SHP77 (cell line): ENCODE measurements at places on chromosomes 7 and 10.

GRCh38 chr10:554182-554848 is 135.2 kb downstream of the DIP2C start:
- DNase-seq = no peak

- DNase-seq = peak; percentile 52
These were observed 32.1 kb upstream of the CHST15 start for GRCh38 chr10:124125305-124126116.

DNA sequence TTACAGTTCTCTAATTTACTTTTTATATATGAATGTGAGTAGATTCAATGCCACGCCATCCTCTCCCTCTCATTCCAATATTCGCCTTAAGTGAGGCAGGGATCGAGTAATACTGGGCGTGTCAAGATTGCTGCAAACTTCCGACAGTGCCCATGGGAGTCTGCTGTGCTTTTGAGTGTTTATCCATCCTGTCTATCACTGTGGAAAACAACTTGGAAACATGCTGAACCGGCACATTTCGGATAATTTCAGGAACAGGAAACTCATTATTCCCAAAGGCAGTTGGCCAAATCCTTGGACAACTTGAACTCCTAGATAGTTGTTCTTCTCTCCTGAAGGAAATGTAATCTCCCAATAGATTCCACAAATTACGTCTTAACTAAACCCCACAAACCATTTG is 28.5 kb downstream of the PIP4K2A start:
- DNase-seq = no peak

DNA sequence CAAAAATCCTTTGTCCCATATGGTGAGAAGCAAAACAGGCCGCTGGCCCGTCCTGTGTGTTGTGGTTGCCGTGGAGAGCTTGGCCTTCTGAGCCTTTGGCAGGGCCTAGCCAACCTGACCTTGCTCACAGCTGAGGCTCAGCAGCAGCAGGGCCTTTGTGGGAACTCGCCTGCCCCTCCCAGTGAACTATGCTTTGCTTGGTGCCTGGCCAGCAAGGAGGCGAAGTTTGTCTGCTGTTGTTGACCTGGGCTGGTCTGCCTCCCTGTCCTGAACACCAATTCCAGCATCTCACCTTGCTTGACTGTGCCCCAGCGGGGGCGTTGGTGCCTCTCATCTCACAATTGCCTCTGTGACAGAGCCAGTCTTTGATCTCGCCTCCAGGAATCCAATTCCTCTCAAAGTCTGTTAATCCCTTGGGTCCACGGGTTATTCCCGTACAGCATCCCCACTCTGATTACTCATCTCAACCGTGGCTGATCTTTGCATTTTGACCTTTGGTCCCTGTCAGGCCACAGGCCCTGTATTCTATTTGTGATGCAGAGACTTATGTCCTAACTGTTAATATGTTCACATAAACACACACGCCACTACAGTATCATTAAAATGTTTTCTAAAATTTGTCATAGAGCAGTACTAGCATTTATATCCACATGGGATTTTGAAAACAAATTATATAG is 22.6 kb downstream of the EPDR1 start:
- DNase-seq = no peak

DNA sequence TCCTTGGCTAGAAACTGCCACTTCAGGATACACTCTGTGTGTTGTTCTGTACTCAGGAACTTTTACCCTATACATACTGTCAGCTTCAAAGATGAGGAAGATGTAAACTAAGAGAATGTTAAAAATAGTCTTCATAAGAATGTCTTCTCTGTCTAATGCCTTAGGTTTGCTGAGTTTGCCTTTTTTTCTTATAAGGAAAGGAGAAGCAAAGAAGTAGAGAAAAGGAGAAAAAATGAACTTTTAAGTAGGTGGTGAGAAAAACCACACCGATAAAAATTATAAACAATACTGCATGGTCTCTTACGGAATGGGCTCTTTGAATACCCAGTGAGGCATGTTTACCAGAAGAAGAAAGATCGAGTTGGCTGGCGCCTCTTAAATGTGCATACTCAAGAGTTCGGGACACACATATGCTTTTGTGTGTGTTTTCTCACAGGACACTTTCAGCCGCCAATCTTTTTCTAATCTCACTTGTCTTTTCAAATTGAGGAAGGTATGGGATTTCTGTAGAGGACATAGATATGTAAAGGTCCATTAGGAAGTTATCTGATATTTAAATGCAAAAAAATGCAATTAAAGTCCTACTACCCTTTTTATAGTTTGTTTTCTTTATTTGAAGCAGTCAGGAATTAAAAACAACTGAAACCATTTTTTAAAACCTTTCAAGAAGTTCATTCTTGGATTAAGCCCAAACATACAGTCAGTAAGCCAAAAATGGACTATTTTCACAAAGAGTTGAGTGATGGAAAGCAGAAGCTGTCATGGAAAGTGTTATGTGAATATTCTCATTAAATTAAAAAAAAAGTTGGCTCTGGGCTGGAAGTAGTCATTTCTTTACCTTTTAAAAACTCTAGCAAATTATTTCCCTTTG is 100.6 kb upstream of the MDFIC start:
- DNase-seq = no peak

DNA sequence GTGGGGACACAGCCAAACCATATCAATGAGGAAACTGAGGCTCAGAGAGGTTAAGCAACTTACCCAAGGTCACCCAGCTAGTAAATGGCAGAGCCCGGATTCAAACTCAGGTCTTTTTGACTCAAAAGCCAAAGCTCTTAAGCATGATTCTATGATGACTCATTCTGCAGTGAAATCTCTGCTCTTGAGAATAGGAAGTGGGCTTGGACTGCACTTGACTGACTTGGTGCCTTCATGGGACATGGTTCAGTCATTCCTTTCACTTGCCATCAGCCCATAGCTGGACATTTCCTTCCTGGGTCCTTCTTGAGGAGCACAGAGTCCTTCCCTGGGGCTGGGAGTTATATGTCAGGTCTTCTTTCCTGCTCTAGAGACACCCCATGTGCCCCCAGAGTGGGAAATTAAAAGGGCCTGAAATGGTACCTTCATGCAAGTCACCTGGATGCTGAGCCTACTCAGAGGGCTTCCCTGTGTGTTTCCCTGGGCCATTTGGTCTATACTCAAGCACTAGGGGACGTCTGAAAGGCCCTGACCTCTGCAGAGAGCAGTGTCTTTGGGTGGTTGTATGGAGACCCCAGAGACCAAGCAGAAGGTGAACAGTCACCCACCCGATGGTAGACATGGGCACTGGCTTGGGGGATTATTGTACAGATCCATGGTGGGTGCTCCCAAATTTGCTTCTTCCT is 62.4 kb upstream of the SDK1 start:
- no peak for DNase-seq

DNA sequence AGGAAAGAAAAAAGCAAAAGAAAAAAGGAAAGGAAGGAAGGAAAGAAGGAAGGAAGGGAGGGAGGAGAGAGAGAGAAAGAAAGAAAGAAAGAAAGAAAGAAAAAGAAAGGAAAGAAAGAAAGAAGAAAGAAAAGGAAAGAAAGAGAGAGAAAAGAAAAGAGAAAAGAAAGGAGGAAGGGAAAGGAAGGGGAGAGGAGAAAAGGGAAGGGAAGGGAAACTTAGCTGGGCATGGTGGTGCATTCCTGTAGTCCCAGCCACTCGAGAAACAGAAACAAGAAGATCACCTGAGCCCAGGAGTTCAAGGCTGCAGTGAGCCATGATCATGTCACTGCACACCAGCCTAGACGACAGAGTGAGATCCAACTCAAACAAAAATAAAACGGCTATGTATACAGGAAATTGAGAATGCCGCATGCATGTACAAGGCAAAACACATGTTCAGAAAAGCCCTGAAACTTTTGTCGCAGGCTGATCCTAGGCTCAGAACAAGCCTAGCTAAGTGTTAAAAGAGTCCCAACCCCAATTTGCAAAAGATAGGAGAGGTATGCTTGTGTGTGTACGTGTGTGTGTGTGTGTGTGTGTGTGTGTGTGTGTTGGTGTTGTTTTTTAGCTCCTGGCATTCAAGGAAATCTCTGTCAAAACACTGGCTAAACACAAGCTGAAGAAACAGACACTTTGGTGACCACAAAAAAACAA is 6.6 kb upstream of the NPC1L1 start:
- no peak for DNase-seq

GRCh38 chr10:79107736-79108264 is 39.0 kb downstream of the ZMIZ1 start:
- DNase-seq = no peak

GRCh38 chr7:114083166-114084001 is 164.6 kb upstream of the PPP1R3A start:
- no peak for DNase-seq

DNA sequence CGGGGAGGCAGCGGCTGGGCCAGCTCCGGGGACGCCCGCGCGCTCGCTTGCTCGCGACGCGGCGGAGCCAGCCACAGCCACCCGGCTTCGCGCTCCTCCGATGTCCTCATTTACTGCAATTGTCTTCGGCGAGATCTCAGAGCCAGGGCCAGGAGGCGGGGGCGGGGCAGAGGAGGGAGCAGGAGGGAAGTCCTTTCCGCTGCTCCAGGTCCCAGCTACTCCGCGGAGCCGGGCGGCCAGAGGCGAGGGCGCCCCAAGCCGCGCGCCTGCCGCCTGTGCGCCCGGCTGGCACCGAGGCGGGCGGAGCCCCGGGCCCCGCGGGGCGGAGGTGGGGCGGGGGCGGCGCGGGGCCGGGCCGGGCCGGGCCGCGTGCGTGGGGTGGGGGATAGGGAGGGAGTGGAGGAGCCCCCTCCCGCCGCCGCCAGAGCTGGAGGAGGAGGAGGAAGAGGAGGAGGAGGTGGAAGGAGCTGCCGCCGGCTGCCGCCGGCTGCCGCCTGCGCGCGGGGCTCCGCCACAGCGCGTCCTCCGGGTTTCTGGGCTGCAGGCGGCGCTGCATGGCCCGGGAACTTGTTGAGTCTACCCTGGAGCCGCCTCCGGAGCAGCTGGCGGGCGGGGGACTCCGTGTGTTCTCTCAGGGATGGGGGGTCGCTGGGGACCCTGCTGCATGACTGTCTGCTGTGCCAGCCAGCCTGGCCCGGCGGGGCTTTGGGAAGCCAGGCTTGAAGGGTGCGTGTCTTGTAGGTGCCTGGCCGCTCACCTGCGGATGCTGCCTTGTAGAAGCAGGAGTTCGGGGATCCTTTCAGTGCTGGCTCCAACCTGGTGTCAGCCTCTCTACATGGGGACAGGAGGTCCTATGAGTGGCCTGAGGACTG is at the start of gene INSYN2A:
INSYN2A (minus strand) TSS at position 310 of the 872 bp plus-strand sequence. CDS start 20,196 bp downstream, outside the sequence.
- DNase-seq = no peak

- DNase-seq = no peak
These were observed 54.3 kb upstream of the NPY start for GRCh38 chr7:24229481-24230226.

DNA sequence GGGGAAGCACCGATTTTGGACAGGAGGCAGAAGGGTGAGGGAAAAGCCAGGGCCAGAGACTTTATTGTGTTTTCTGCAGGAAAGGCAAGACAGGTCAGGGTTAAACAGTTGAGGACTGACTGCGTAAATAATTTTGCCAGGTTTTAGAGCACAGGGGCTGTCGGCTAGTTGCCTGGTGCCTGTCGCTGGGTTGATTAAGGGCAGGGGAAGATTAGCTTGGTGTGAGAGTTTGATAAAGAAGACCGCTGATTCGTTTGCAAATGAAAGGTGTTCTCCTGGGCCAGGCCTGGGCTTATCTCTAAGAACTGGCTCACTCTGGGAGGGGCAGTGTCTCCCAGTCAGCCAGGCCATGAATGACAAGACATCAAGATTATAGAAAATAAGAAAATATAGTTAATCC is 75.6 kb downstream of the SLC37A3 start:
- DNase-seq = no peak

DNA sequence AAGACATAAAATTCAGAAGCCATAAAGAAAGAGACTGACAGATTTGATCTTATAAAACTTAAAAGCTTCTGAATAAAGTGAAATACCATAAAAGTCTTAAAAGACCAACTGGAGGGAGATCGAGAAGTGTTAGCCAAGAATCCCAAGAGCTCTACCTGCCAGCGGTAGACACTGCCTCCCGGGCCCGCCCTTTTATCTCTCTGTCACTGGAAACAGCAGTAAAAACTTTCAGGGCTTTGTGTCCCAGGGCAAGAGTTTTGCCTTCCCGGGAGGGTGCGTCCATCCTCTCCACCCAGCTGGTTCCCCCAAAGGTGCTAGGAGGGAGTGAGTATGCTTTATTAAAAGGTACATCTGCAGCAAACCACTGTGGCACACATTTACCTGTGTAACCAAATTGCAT is 5.8 kb downstream of the PLA2G12B start:
- DNase-seq = no peak

DNA sequence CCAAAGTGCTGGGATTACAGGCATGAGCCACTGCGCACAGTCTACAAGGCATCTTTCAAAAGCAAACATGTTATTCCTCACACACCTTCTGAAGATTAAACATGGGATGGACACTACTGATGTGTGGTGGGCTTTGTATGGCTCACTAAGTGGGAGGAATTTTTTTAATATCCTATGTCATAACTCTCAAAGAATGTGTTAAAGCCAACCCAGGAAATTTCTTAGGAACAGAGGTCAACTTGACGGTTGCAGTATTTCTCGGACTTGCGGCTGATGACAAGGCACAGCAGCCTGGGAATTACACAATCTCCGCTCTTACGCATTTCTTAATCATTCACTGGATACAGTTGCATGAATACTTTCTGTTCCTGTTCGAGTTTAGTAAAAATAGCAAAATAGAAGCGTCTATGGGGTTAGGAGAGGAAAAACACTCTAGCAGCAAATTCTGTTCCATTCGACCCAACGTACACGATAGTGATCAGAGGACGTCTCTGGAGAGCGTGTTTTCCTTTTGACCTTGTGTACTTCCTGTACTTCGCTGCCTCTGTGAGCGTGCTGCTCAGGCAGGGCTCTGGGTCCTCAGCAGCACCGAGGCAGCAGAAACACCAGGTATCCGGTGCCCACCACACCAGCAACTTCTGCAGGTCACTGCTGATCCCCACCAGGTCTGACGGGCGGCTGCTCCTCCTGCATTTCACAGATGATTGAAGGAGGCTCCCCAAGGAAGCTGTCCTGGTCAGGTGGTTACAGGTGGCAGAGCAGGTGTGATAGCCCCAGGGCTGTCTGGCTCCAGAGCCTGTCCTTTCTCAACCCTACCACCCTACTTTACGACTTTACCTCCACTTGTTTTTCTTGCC is 26.4 kb upstream of the SRGN start:
- DNase-seq = peak; percentile 2

- peak; percentile 67 for DNase-seq
These were observed 52.0 kb upstream of the SMNDC1 start for GRCh38 chr10:110356628-110357245.

DNA sequence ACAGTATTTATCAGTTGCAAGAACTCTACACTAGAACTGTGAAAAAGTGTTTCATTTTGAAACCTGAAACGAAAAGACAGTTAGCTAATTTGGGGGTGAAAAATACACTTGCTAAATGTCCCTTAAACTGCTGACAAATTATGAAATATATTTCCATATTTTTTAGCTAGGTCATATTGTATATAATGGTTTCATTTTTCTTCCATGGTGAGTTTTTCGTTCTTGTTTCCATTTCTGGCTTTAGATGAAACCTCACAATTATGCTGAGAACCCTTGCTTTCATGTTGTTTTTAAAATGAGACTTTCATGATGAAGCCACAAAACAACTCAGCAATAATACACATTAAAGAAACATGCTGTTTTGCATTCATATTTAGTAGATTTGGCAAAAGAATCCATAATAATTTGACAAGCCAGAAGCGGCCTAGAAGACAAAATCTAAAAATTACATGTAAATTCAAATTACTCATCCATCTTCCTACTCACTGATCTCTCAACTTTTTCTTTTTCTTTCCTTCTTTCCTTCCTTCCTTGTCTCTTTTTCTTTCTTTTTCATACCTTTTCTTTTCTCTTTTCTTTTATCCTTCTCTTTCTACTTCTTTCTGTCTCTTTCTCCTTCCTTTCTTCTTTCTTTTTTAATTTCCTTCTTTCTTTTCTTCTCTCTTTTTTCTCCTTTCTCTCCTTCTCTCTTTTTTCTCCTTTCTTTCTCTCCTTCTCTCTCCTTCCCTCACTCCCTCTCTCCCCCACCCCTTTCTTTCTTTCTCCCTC is 46.5 kb upstream of the ITGB8 start:
- no peak for DNase-seq

GRCh38 chr10:2925631-2926030 is 141.7 kb upstream of the PFKP start:
- DNase-seq = no peak
